ENCODE measurements at places on chromosomes 5 and 9. TPM values are rescaled to one million over a fixed set of nuclear protein-coding genes. Genes with fewer than 3 reads are reported as not detected.

COMMD10 gene
- total RNA-seq, result 137 TPM

RGS7BP gene
- not detected for total RNA-seq

LHFPL2 gene
- total RNA-seq, result 22.2 TPM

AFAP1L1 gene
- 2.0 TPM for total RNA-seq

FREM1 gene
- total RNA-seq, result 0.06 TPM

INSL6 gene
- total RNA-seq, result not detected

PCDHA12 gene
- 0.60 TPM for total RNA-seq

RIGI gene
- total RNA-seq, result 5.9 TPM

PDGFRB gene
- 21.6 TPM for total RNA-seq

CCL27 gene
- total RNA-seq, result not detected

C9orf153 gene
- total RNA-seq, result not detected

NUTM2F gene
- not detected for total RNA-seq

PCDHB14 gene
- 6.2 TPM for total RNA-seq

N4BP3 gene
- 0.25 TPM for total RNA-seq

PTPRD gene
- 10.0 TPM for total RNA-seq

TERT gene
- 0.04 TPM for total RNA-seq

SPINK5 gene
- 0.10 TPM for total RNA-seq

PTGES gene
- total RNA-seq, result 14.2 TPM

CSNK1A1 gene
- total RNA-seq, result 222 TPM

OXCT1 gene
- total RNA-seq, result 15.3 TPM

LRRC14B gene
- total RNA-seq, result not detected

ANKRD55 gene
- total RNA-seq, result 1.2 TPM

OR1J2 gene
- not detected for total RNA-seq

PLAC8L1 gene
- total RNA-seq, result not detected

SLC28A3 gene
- total RNA-seq, result not detected

CCNJL gene
- total RNA-seq, result 6.6 TPM

DDX41 gene
- total RNA-seq, result 122 TPM

PCDHA2 gene
- 0.72 TPM for total RNA-seq

KLF4 gene
- total RNA-seq, result 3.1 TPM

CTSV gene
- total RNA-seq, result 10.7 TPM

TUT7 gene
- total RNA-seq, result 11.8 TPM

RNF208 gene
- total RNA-seq, result 0.31 TPM

HSD17B3 gene
- total RNA-seq, result not detected

SLC46A2 gene
- not detected for total RNA-seq

ANGPTL2 gene
- total RNA-seq, result 8.8 TPM

STING1 gene
- 14.2 TPM for total RNA-seq

SVEP1 gene
- total RNA-seq, result 0.41 TPM

CD72 gene
- 0.53 TPM for total RNA-seq

NRG2 gene
- 0.14 TPM for total RNA-seq
